GM03348 (cell line): ENCODE measurements at places on chromosomes 6 and 20.

DNA sequence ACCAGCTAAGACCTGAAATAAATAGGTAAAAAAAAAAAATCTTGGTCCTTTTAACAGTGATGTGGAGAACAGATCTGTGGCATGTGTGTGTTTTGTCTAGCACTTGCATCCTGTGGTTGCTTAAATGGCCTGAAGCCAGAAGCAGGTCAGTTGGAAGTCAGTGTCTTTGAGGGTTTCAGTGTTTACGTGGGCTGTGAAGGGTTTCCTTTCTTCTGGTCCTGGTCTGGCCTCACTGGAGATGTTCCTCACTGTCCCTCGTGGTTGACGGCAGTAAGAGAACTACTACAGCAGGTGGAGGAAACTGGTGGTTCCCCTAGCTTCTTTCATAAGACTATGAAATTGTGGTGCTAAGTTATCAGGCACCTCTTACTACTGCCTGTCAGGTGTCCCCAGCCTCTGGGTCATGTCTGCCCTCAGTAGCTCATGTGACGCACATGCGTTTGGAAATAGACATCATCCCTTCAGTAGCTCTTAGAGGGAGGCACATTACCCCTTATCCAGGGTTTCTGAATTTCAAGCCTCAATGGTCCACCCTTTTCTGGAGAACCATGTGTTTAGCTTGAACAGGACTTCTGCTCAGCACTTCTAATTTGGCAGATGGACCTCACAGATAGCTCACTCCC is 59.4 kb upstream of the SCP2D1 start:
- no peak for DNase-seq

DNA sequence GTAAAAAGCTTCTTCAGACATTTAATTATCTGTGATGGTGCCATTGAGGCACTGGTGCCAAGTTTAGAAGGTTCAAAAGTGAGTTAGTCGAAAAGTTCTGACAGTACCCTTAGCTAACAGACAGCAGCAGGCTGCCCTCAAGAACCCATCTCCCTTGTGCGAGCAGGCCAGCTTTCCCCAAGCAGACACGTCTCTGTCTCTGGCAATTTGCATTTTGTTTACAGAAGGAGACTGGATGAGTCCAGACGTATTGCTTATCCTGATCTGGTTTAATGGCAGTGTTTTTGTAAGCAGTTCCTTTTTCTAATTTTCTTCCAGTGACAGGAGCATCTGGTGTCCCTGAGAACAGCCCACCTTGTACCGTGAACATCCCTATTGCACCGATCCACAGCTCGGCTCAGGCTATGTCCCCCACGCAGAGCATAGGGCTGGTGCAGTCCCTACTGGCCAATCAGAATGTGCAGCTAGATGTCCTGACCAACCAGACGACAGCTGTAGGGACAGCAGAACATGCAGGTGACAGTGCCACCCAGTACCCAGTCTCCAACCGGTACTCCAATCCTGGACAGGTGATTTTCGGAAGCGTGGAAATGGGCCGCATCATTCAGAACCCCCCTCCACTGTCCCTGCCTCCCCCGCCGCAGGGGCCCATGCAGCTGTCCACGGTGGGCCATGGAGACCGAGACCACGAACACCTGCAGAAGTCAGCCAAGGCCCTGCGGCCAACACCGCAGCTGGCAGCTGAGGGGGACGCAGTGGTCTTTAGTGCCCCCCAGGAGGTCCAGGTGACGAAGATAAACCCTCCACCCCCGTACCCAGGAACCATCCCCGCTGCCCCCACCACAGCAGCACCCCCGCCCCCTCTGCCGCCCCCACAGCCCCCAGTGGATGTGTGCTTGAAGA is 58.3 kb upstream of the TMEM181 start:
- no peak for DNase-seq

DNA sequence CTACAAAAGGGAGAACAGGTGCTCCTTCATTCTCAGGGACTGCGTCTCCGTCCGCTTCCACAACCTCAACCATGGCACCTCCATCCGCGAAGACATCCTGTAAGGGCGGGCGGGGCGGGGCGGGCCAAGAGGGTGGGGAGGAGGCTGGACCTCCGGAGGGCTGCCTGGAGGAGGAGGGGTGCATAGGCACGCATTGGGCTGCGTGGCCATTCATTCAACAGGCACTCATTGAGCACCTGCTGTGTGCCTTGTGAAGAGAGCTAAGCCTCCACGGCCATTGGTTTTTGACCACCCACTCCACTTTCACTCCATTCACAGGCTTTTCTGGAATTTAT is 435 bp downstream of the ZSWIM3 start:
- DNase-seq: no peak

DNA sequence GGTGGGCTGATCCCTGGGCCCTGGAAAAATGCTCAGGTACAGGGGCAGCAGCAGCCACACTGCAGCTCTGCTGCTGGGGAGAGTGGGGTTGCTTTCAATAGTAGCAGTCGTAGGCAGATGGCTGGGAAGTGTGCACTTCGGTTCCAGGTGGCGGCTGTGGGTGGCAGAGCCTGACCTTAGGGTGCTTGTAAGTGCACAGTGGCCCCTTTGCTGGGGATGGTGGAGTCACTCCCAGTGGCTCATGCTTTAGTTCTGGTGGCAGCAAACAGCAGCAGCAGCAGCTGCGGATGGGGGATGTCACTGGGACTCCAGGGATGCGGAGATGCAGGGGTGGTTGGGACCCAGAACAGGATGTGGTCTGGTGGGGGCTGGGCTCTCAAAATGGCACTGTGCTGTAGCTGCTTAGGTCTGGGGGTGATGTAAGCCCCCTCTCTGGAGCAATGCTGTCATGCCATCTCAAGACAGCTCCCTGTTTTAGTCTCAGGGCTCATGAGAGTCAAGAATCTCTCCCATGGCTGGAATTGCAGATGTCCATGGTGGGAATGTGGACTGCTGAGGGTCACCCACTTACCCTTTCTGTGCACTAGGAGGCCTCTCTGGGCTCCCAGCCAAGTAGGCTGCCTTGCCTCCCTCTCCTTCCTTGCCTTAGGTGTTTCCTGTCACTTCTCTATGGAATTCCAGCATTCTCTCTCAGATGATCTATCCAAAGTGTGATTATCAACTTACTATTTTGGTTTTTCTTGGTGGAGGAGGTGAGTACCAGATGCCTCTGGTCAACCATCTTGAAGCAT is 146.7 kb upstream of the SLC22A23 start:
- DNase-seq: no peak

DNA sequence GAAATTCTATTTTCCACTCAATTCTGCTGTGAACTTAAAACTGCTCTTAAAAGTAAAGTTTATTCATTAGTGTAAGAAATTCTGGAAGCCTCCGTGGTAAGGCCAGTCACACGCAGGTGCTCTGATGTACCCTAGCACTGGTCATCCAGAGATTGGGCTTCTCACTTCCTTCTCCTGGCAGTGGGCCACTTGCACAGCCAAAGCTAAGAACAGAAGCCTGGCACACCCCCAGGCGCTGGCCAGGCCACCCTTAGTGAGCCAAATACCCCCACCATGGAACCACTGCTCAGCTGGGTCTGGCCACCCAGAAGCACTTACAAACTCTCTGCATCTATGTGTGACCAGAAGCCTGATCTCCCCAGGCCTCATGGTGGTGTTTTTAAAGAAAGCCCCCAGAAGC is 35.3 kb upstream of the ARFGEF2 start:
- no peak for DNase-seq

GRCh38 chr6:34523441-34524206 is 32.5 kb downstream of the SPDEF start:
- no peak for DNase-seq
